ENCODE measurements at places on chromosomes 6 and 20. TPM values are rescaled to one million over a fixed set of nuclear protein-coding genes. Genes with fewer than 3 reads are reported as not detected.

DNA sequence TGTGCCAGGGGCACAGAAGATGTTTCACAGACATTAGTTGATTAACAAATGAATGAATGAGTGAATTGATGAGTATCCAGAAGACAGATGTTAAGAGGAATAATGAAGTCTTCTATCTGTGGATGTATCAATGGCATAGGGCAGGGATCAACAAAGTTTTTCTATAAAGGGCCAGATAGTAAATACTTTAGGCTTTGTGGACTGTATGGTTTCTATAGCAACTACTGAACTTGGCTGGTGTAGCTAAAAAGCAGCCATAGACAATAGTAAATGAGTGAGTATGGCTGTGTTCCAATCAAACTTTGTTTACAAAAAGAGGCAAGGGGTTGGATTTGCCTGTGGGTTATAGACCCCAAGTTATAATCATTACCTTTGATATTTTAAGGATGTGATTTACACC, 144.0 kb downstream of the PRL start:
- DNase-seq: no peak

GRCh38 chr6:28003661-28004060, 46.6 kb downstream of the OR2B6 start:
- no peak for DNase-seq

- DNase-seq: no peak
Observed at GRCh38 chr6:170257376-170257775, 33.5 kb downstream of the DLL1 start.

DNA sequence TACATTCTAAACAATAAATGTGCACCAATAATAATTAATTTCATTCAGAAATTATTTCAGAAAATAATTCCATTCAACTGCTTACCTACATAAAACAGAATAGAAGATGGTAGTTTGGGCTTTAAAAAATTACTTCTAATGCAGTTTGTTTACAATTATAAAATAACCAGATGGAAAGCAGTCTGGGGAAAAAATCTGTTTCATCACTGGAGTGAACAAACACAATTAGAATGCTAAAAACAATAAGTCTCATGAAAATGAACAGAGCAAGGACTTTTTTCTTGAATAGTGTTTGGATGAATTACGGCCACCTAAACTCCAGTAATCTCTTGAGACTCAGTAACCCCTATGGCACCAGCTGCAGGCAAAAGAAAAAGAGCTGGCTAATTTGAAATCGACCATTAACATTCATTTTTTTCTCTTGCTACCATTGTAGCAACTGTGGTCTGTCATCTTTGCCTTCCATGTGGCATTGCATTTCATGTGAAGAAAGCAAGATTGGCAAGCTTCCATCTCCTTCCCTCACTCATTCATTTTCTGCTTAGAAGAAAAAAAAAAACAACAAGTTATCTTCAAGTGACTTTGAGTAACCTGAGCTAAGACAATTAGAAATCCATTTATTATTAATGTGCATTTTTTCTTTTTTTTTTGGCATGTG, 88.4 kb upstream of the CEP85L start:
- no peak for DNase-seq

FHL5 gene
- not detected for total RNA-seq

SIRPA gene
- 8.1 TPM for total RNA-seq

Measured in hematopoietic multipotent progenitor cell (in vitro differentiated cells).